ENCODE measurements at places on chromosomes 5 and 9.

DNA sequence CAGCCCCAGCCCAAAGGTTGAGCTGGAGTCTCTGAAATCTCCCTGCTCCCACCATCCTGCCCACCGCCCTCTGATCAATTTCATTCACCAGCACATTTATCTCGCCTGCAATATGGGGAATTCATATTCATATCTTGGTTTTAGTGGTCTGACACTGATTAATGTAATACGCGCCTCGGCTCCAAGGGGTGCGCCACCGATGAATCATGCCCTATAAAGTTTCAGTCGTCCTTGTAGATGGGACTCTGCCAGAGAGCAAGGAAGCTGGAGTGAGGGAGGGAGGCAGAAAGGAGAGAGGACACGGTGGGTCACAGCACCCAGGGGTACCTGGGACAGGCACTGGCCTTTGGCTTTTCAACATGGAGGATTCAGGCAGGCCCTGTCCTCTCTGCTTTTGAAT is 8.9 kb downstream of the IRX1 start:
- no peak for DNase-seq

DNA sequence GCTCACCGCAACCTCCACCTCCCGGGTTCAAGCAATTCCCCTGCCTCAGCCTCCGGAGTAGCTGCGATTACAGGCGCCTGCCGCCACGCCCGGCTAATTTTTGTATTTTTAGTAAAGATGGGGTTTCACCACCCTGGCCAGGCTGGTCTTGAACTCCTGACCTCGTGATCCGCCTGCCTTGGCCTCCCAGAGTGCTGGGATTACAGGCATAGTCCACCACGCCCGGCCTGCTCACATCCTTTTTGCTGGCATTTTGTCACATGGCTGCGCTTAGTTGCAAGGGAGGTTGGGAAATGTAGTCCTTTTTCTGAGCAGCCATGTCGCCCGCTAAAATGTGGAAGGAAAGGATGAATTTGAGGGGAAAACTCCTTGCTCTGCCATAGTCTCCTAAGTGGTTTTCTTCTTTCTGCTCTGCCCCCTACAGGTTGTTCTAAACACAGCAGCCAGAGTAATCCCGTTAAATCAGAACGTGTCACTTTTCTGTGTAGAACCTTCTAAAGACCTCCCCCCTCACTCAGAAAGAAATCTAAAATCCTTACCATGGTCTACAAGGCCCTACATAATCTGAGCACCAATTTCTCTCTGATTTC is 57.8 kb upstream of the HSPA9 start:
- DNase-seq: peak; percentile 55

GRCh38 chr9:78490231-78490630 is 193.3 kb downstream of the PSAT1 start:
- DNase-seq: no peak

GRCh38 chr9:132810314-132810713 is 67.8 kb downstream of the AK8 start:
- DNase-seq: no peak

DNA sequence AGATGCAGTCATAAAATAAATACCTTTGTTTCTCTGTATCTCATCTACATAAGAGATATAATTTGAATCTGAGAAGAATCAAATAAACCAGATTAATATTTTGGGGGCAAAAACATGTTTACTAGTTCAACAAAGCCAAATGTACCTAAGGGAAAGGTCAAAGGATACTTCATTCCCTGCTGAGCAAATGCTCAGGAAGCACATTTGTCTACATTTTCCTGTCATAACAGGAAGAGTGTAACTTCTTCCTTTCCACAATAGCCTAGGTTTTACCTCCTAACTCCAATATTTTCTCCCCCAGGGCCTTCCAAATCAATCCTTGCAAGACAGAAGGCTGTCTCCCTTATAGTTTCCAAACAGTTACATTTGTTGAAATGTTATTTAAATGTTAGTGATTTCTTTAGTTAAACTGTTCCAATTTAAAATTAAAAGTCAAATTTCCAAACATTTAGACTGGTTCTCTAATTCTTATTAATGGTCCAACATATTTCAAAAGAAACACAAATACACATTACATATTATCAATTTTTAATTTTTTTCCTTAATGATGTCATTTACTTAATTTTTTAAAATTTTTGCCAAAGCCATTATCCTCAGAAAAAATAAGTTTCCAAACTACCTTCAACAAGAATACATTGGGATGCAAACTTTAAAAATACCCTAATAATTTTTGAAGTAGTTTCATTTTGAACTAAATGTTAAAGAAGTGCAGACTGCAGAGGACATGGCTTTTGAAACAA is 67.8 kb downstream of the MEF2C start:
- DNase-seq: no peak

- peak; percentile 46 for DNase-seq
Observed at GRCh38 chr5:134125039-134126015, 10.8 kb downstream of the TCF7 start.

DNA sequence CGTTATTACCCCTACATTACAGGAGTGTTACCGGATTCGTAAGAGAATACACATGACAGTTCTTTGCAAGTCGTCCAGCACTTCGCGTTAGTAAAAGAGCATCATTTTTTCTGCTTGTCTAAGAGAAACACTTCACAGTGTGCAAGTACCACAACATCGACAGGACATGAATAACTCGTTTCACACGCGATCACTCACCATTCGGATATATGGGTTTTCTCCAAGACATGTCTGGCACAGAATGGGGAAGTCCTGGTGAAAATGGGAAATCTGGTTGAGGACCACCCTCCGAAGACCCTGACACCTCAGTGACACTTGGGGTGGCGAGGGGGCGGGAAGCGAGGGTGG is 642 bp downstream of the RBM22 start:
- no peak for DNase-seq

DNA sequence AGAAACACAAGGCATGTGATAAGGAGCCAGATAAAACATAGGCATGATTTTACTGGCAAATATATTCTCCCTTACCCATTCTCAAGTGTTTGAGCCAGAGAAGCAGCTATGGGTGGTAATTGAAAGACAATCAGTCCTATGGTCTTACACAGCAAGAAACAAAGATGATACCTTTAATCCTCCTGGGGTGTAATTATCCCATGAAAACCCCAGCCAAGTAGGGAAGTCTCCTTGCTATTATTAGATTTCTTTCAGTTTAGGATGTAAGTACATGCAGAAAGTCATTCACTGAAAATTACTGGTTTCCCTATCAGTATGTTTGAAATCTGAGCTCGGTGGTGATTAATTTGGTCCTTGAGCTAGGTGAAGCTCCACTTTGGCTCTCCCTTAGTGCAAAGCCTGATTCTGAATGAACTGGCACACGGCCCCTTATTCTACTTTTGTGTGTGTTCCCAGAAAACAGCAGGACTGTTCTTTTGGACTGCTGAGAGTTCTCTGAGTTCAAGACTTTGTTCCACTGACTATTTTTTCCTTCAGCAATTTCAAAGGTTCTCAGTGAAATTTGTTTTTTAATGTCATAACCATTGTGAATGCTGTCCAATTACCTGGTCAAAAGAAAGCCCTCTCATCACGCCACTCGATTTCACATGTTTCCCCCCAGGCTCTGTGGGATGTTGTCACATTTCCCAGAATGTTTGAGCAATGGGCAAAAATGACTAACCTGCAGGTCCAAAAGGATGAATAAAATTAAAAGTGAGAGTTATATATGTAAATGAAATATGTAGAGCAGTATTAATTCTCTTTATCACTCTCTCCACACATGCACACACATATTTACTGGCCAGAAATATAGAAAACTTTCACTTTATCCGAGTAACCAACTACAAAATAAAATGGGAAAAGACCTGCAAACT is 343.0 kb downstream of the RAB3C start:
- DNase-seq: no peak

DNA sequence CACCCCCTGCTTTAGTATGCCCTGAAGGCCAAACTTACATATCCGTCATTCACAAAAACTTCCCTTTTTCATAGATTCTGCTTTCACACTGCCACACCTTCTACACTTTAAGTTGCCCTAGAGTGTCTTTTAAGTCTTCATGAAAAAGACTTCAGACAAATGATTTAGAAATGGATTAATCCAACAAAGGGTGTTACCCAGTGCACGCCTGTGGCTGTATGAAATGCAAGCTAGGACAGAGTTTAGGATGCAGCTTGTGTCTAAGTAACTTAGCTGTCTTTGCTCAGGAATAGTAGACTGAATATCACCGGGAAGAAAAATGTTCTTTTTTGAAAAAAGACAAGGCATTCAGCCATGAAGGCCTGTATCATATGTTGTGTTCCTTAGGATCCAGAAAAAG is 210.0 kb downstream of the MPDZ start:
- no peak for DNase-seq

DNA sequence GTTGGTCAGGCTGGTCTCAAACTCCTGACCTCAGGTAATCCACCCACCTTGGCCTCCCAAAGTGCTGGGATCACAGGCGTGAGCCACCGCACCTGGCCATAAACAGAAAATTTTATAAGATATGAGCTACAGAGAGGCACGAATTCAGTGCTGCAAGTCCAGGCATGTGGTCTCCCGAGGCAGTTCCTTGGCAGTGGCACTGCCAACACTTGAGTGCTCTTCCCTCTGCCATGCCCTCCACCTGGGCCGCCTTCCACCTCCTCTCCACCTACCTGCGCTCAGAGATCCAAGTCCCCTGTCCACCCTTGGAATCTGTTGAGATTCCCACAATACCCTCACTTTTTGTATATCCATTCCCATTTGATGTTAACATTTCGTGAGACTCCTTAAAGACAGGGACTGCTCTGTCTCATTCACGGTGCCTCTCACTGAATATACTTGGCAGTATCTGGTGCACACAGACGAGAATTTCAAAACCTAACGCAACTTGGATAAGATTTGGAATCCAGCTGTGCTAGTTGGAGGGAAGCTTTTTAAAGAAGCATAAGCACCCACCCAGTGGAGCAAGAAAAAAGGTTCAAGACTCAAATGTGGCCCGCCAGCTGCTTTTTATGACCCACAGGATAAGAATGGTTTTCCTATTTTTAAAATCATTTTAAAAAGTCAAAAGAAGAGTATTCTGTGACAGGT is 68.3 kb downstream of the DCP2 start:
- no peak for DNase-seq

- no peak for DNase-seq
Observed at GRCh38 chr5:52903142-52903541, 86.0 kb upstream of the ITGA2 start.

- no peak for DNase-seq
Observed at GRCh38 chr9:34553511-34554021, 30.8 kb upstream of the ENHO start.

GRCh38 chr9:137319739-137320551 is 17.9 kb upstream of the NRARP start:
- no peak for DNase-seq

DNA sequence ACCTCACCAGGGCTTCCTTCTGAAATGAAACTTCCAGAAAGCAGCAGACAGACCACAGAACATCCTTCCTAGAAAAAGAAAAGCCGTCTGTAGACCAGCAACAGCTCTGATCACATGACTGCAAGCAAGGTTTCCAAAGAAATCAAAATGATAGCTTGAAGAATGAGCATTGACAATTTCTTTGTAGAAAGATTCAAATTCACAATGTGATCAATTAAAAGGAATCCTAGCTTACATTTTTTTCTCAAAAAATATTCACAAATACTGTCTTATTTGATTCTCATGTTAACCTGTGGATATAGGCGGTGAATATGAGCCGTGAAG is 144.9 kb downstream of the MTX3 start:
- no peak for DNase-seq

GRCh38 chr5:159456722-159457465 is 126.6 kb upstream of the IL12B start:
- DNase-seq: no peak

DNA sequence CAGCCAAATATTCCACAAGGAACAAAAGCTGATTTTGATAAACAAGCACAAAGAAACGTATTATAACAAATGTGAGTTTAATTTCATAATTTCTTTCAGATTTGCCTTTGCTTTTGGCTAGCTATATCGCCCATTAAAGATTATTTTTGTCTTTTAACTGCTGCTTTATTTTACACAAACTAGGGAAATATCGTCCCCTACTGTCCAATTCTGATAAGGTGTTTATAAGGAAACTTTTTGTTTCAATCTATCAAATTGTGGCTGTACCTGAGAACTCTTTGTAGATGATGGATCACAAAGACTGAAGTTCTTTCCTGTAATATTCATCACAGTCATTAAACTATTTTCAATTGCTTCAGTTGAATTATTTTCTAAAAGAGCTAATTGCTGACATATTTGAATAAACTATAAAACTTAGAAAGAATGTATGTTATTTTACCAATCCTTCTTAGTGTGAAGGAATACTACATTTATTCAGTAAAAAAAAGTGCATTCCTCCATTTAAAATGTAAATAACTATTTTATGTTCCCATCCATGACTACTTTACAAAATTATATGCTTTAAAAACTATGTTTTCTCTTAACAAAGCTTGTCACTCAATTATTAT is 431.3 kb upstream of the ITGA1 start:
- no peak for DNase-seq

GRCh38 chr9:107815782-107816560 is 326.4 kb upstream of the KLF4 start:
- DNase-seq: no peak

DNA sequence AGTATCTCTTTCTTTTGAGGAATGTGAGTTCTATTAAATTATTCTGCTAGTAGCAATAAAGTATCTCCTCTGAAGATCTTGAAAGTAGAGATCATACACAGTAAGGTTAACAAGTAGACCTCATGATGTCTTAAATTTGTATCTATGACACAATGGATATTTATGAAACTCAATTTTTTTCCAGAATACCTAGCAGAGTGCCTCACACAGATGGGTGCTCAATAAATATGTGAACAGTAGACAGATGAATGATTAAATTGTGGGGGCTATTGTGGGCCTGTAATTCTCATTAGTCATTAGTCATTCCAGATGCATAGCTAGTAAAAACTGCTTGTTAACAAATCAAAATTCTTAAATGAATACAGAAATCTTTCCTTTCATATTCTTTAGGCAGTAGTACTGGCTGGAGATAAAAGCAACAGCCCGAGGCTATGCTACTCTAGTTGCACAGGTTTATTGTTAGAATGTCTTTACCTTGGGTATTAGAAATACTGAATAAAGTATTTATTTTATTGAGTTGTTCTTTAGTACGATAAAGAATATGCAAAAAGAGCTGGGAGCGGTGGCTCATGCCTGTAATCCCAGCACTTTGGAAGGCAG is 22.0 kb downstream of the CHD1 start:
- no peak for DNase-seq

GRCh38 chr5:51882647-51883046 is 499.4 kb downstream of the ISL1 start:
- DNase-seq: no peak
